A549 treated with CpdA at 1 μM for 4 hours (cell line): ENCODE measurements at places on chromosomes 1 and 21. TPM values are rescaled to one million over a fixed set of nuclear protein-coding genes. Genes with fewer than 3 reads are reported as not detected.

ANXA9 gene
- total RNA-seq: 0.70 to 1.3 TPM (median 0.83 TPM) in 5 replicates

H3-3A gene
- total RNA-seq: 411 to 461 TPM (median 452 TPM) in 5 replicates

CYP4B1 gene
- not detected in 5 replicates for total RNA-seq

ACOT11 gene
- 1.4 to 2.3 TPM (median 2.1 TPM) in 5 replicates for total RNA-seq

SYCP1 gene
- total RNA-seq: not detected in 5 replicates

GJA8 gene
- total RNA-seq: not detected in 5 replicates

SH3BGR gene
- 1.1 to 2.4 TPM (median 1.5 TPM) in 4 of 5 replicates, not detected in the other for total RNA-seq

KRTAP6-2 gene
- not detected in 5 replicates for total RNA-seq

RXRG gene
- not detected in 5 replicates for total RNA-seq

ATAD3A gene
- 32.6 to 40.2 TPM (median 37.8 TPM) in 5 replicates for total RNA-seq

CXADR gene
- 6.3 to 9.2 TPM (median 8.6 TPM) in 5 replicates for total RNA-seq

UQCRH gene
- total RNA-seq: 397 to 570 TPM (median 421 TPM) in 5 replicates

HCRTR1 gene
- total RNA-seq: 0.07 to 0.08 TPM in 2 of 5 replicates, not detected in the others

GCSAML gene
- not detected in 5 replicates for total RNA-seq

OR2L13 gene
- not detected in 5 replicates for total RNA-seq

MMEL1 gene
- total RNA-seq: 0.11 to 0.35 TPM in 2 of 5 replicates, not detected in the others

E2F2 gene
- total RNA-seq: 2.3 to 2.7 TPM (median 2.5 TPM) in 5 replicates

NUP210L gene
- not detected in 5 replicates for total RNA-seq

NEGR1 gene
- not detected in 5 replicates for total RNA-seq

OR2T5 gene
- total RNA-seq: not detected in 5 replicates

TRAF3IP3 gene
- not detected in 5 replicates for total RNA-seq

LHX4 gene
- total RNA-seq: 0.42 to 0.48 TPM (median 0.45 TPM) in 5 replicates

FABP3 gene
- total RNA-seq: not detected in 5 replicates

PSRC1 gene
- total RNA-seq: 21.3 to 26.8 TPM (median 24.2 TPM) in 5 replicates

TFF2 gene
- 0.10 TPM in 1 of 5 replicates, not detected in the others for total RNA-seq

GJB3 gene
- 3.3 to 8.0 TPM (median 5.1 TPM) in 5 replicates for total RNA-seq

ALPL gene
- total RNA-seq: 0.15 to 0.43 TPM (median 0.32 TPM) in 5 replicates

BEND5 gene
- not detected in 5 replicates for total RNA-seq

PPFIA4 gene
- 0.25 to 1.1 TPM (median 0.34 TPM) in 5 replicates for total RNA-seq

ATF6 gene
- 11.4 to 13.5 TPM (median 12.3 TPM) in 5 replicates for total RNA-seq

MTOR gene
- total RNA-seq: 14.5 to 17.0 TPM (median 15.3 TPM) in 5 replicates

ECM1 gene
- 1.8 to 2.6 TPM (median 2.2 TPM) in 5 replicates for total RNA-seq
